ENCODE measurements at places on chromosomes 5 and 9. TPM values are rescaled to one million over a fixed set of nuclear protein-coding genes. Genes with fewer than 3 reads are reported as not detected.

- DNase-seq = no peak
Measured at GRCh38 chr5:118854819-118855218, 133.5 kb downstream of the DTWD2 start.

The KIF4B gene
- under 0.01 TPM for total RNA-seq

The PTRH1 gene
- 13.1 TPM for total RNA-seq

GRCh38 chr5:14582797-14583137 lies 1.2 kb downstream of the OTULINL start:
- no peak for DNase-seq

DNA sequence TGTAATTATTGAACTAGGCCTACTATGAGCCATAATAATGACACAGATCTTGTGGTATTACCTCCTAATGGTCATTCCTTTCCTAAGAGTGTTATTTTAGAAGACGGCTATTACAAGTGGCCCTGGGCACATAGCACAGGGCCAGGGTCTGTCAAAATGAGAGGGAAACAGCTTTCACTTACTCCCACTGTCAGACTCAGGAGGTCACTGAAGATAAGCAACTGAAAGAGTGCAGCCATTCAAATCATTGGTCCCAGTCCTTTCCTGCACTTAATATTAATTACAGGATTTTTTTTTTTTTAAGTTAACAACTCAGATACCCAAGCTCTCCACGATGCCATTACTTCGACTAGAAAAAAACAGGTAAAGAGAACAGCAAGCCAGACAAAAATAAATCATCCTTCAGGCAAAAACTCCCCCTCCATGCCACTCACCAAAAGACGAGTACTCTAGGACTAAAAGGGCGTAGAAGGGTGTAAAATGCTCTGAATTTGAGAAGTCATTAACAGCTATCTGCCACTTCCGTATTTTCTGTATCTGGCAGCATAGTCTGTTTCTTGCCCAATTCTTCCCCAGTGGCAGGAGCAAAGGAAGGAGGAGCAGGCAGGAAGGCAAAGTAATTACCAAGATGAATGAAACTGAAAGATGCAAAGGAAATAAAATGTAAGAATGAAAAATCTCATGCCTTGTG lies 87.4 kb downstream of the ZNF608 start:
- no peak for DNase-seq

The CCDC152 gene
- 1.5 TPM for total RNA-seq

The PCDHB16 gene
- total RNA-seq = 0.51 TPM

- peak; percentile 8 for DNase-seq
Measured at GRCh38 chr9:89470224-89470839, 27.6 kb downstream of the SEMA4D start.

DNA sequence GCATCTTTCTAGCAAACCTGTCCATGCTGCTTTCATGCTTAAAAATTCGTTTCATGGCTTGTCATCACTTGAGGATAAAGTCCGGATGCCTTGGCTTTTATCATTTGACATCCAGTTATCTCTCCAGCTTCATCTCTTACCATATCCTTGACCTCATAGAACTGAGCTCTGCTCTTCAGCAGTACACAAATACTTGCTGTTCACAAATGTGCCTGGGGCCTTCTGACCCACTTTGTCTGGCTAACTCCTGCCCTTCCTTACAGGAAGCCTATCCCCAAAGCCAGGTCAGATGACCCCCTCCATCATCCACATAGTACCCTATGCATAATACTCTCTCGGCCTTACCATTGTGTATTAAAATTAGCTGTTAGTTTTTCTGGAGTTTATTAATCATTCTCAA lies 249.1 kb downstream of the SAXO1 start:
- no peak for DNase-seq

The PKD2L2 gene
- total RNA-seq = 0.26 TPM

DNA sequence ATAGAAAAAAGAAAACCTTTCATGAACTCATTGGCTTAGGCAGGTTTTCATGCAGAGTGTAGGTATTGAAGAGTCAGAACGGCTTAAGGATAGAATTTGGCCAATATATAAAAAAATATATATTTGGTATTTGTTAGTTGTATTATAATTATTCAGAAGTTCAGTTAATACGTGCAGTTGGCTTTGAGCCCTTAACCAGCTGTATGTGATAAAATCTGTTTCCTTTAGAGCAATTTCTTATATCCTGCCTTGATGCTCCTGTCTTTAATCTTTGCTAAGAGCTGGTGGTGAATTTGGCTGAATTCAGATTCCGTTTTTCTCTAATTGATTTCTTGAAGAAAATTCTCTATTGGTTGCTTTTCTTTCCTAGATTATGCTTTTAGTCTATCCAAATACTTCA lies 3.7 kb downstream of the ANXA1 start:
- DNase-seq = no peak

The NTNG2 gene
- 2.1 TPM for total RNA-seq

GRCh38 chr9:16602494-16602893 lies 268.0 kb downstream of the BNC2 start:
- no peak for DNase-seq

- no peak for DNase-seq
Measured at GRCh38 chr5:62369039-62369438, 34.7 kb downstream of the DIMT1 start.

GRCh38 chr5:145987856-145988255 lies 51.5 kb downstream of the SH3RF2 start:
- no peak for DNase-seq

GRCh38 chr5:81233080-81233634 lies at the start of gene CKMT2:
TSS of gene CKMT2 (plus strand) at chr5:81233322. CDS start at chr5:81251133, 17,811 bp downstream.
- DNase-seq = peak; percentile 34

DNA sequence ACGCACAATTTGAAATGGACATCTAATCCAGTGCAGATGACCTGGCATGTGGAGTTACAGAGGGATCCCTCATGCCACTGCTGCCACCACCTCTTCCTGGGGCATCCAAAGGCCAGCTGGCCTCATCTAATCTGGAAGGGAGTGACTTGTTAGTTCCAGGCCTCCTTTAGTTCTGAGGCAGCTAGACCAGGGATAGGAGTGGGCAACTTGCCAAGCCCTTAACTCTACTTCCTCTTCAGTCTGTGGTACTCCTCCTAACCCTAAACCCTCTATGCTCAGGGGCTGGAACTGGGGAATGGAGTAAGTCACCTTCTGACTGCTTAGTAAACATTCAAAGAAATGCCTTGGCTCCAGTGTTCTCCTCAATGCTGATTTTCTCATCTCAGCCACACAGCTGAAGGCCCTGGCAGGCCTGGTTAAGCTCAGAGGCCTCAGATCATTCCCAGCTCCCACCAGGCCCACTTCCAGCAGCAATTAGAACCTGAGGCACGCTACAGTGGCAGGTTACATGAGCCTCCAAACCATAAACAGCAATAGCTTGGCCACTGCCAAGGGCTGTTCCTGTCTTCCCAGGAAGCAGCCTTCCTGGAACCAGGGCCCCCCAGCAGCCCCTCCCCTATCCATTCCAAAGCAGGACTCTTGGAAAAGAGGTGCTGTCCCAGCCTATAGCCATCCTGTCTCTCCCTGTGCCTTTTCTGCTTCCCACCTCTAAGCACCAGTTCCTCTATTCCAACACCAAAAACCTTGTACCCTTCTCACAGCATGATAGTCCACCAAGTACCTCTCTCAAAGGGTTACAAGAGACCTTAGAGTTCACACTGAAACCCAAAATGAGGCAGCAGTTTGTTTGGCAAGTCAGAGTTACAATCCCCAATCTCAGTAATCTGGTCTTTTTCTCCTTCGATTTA lies 2.0 kb downstream of the EIF4EBP3 start:
- peak; percentile 33 for DNase-seq

DNA sequence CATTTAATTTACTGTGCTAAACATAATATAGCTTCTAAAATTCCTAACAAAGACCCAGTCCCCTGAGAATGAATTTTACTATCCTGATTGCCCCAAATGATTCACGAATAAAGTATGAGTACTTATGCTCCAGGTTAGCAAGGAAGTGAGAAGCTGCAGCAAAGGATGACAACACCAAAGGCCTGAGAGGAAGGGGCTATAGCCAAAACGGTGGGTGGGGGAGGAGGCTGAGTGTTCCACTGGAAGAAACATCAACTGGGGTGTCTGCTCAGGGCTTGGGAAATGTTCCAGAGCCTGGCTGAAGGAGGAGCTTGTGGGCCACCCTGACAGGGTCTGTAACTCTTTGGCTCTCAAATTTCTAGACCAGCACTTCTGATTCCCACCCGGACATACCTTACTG lies 157.3 kb downstream of the ADAMTS12 start:
- no peak for DNase-seq

DNA sequence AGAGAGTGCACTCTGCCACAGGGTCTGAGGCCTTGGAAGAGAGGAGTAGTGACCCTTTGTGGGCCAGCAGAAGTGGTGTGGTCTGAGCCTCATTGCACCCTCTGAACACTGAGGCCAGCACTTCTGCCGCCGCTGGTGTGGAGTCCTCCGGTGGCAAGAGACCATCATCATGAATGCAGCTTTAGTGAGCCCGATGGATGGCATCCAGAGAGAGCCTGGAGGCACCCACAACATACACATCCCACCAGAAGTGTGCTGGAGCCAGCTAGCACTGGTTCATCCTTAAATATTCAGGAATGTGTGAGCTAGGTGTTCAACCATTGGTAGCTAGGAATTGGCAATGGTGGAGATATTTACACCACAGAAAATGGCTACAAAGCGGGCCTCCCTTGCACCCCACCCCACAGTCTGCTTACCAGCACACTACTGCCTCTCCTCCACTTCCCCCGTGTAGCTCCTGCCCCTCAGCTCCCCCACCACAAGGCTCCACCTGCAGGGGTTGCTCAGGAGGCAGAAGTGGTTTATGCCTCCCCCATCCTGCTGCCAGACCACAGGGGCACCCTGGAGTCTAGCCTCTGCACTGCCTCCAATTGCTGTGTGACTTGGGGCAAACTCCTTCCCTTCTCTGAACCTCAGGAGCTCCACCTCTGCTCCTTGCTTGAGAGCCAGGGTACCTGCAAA lies 16.4 kb downstream of the SLC6A7 start:
- peak; percentile 7 for DNase-seq

DNA sequence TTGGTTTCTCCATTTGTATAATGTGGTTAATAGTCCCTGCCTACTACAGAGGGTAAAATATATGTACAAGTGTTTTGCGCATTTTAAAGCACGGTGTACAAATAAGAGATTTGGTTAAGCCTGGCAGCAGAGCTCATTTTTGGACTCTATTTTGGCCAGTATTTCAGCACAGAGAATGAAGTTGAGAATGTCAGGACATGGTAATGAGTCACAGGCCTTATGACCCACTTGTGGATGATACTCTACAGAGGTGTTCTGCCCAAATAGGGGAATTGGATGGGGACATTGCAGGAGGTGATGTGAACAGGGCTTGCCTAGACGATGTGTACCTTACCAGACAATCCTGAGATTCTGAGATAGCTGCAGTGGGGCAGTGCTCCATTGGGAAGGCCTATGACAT lies 50.6 kb downstream of the MELK start:
- peak; percentile 44 for DNase-seq

DNA sequence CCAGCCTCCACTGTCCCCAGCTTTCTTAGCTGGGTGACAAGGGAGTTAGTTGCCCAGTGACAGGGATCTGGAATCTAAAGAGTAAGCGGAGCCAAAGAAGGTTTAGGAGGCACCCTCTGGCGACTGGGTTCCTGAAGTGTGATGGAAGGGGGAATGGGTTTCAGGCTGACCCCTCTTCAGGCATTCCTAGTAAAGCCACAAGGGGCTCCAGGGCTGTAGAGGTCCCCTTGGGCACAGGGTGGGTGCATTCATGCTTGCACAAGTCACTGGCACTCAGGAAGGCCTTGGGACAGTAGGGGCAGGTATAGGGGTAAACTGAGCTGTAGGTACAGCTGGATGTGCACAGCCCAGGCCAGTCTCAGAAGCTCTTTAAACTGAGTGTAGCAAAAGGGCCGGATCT lies 74.2 kb downstream of the CPLANE1 start:
- no peak for DNase-seq

GRCh38 chr5:94505327-94506068 lies 112.9 kb downstream of the KIAA0825 start:
- DNase-seq = peak; percentile 46

- no peak for DNase-seq
Measured at GRCh38 chr5:80864706-80865435, 95.3 kb upstream of the RASGRF2 start.

DNA sequence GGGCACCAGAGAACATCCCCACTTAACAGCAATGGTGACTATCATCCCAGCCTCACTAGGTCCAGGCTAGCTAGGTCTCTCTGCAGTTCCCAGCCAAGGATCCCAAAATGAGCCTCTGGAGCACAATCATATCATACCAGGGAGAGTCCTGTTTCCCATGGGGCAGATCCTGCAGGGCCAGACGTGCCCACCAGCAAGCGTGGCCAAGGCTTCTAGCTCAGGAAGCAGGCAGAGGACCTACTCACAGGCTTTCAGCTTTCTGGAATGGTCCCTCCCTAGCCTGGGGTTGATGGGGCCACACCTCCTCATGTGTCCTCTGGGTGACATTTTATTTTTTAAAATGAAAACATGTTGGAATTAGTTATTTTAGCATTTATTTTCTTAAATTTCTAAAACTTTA lies 45.7 kb upstream of the PITX1 start:
- DNase-seq = no peak

DNA sequence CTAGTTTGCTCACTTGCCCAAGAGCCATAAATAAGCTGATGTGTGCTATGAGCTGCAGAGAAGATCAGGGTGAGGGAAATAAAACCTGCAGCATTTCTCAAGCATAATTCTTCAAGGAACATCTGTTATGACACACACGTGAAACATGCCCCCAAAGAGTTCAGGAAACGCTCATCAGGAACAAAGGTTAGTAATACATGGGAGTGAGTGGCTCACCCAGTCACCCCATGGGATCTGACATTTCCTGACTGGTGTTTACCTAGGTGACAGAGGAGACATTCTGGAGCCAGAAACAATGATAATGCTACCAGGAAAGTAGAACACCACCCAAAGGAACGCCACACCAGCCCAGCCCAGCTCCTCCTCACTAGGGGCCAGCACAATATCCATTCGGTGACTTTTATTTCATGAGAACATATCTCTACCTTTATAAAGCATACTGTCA lies 66.0 kb downstream of the FRMD3 start:
- DNase-seq = no peak

The SLC23A1 gene
- not detected for total RNA-seq

- no peak for DNase-seq
Measured at GRCh38 chr5:124134941-124135340, 611.5 kb downstream of the ZNF608 start.

- no peak for DNase-seq
Measured at GRCh38 chr5:171351536-171352073, 36.0 kb upstream of the NPM1 start.

- DNase-seq = no peak
Measured at GRCh38 chr5:1445313-1445688, at the start of gene SLC6A3. TSS of gene SLC6A3 (minus strand) at chr5:1445440. CDS start at chr5:1443197, 2,243 bp downstream.

GRCh38 chr9:124390794-124391658 lies 24.2 kb downstream of the PSMB7 start:
- peak; percentile 38 for DNase-seq

The SUB1 gene
- total RNA-seq = 88.0 TPM

- peak; percentile 47 for DNase-seq
Measured at GRCh38 chr5:113520429-113520828, 6.9 kb downstream of the YTHDC2 start.

DNA sequence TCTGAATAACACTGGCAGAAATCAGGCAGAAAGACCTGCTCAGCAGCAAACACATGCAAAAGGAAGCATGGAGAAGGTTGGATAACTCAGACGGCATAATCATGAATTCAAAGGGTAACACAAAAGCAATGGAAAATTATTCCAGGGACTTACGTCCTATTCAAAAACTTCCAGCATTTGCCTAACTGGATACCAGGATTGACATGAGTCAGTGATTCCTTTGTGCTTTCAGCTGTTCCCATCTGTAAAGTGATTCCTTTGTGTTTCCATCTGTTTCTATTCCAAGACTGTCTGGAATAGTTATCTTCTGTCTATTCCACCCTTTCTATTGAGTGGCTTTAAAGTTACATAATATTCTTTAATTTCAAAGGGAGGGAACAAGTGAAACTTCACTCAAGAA lies 1361.7 kb upstream of the CDH9 start:
- peak; percentile 39 for DNase-seq

- DNase-seq = peak; percentile 92
Measured at GRCh38 chr9:125538092-125538473, 168.9 kb downstream of the MAPKAP1 start.
